ENCODE measurements at places on chromosomes 4 and X.

- DNase-seq = no peak
Observed at GRCh38 chr4:123880631-123881030, 484.0 kb downstream of the SPRY1 start.

- DNase-seq = no peak
Observed at GRCh38 chr4:62914758-62915157, 1494.5 kb downstream of the TECRL start.

GRCh38 chr4:7531640-7531994 lies 96.9 kb upstream of the PSAPL1 start:
- DNase-seq = no peak

DNA sequence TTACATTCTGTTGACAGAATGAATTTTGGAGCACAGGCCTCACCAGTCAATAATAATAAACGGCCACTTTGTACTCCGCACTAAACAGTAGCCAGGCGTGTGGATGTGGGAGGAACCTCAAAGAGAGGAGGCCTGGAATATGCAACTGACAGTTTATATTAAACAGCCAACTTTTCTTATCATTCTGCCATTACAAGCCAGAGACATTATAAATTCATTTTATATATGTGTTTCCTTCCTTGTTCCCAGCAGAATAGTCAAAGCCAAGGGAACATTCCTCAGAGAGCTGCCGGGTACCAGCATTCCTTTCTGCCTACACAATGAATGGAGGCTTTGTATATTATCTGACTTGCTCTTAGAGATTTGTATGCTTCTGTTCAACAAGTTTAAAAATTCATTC lies 436.5 kb upstream of the FTHL17 start:
- peak; percentile 22 for DNase-seq

DNA sequence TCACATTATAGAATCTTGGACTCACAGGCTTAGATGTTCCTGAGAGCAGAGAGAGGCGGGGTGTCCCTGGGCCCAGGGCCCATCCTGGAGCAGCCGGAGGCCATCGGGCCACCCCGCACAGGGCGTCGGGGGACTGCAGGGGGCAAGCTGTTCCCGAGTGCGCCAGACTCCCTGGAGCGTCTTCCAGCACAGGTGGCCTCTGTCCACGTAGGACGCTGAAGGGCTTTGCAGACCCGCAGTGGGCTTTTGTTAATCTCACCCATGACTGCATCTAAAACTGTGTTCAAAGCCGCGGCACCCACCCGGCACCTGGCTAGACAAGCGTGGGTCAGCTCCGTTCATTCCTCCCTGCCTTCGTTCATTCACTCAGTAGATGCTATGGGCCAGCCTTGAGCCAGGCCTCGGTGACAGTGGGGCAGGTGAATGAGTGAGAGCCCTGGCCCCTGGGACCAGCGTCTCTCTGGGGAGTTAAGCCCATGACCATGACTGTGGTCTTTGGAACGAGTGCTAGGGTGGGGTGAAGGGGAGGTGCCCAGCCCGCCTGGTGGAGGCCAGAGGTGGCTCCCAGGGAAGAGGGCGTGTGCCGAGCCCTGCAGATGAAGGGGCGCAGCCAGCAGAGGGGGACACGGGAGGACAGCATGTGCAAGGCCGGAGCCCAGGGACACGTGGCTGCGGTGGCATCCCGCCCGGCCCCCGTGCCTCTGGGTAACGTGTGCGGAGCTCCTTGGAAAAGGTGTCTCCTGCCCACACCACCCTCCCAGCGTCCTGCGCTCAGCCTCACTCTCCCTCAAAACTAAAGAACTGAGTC lies 98.3 kb downstream of the HMX1 start:
- peak; percentile 2 for DNase-seq

DNA sequence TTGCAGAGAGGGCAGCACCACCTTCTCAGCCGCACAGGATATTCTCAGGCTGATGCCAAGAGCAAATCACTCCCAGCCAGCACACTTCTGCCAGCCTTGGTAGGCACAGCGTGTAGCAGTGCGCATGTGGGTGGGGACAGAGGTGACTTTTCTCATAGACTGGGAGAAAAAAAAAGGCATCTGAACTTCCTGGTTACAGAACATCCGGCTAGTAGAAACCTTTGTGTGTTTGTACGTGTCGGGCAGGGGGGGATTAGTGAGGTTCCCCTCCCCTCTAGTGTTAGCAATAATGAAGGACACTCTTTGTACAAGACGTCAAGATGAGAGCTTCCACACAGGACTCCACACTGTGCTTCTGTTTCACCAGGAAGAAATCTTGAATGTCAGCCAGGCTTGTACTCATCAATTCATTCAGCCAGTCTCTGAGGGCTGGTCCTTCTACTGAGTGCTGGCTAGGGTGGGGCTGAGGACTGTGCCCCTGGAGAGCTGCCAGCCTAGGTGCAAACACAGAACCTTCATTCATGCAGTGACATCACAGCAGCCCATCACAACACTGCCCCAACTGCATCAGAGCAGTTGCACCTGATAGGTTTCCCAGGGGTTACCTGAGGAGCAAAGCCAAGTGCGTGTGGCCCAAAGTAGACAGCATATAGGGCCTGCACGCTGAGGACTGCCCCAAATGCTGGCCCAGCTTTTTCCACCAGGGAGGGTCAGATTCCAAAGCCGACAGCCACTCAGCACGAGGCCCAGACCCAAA lies 34.7 kb downstream of the SLC25A5 start:
- peak; percentile 77 for DNase-seq

- DNase-seq = no peak
Observed at GRCh38 chr4:138473339-138473738, 231.2 kb upstream of the SLC7A11 start.

Measured in body of pancreas (tissue), 4 donors.